Kidney capillary endothelial cell (primary cell): ENCODE measurements at places on chromosomes 6 and 20.

GRCh38 chr20:50260479-50261221, 70.0 kb downstream of the CEBPB start:
- no peak for DNase-seq

- DNase-seq = no peak
Measured at GRCh38 chr20:23305098-23305497, 45.5 kb upstream of the NXT1 start.

DNA sequence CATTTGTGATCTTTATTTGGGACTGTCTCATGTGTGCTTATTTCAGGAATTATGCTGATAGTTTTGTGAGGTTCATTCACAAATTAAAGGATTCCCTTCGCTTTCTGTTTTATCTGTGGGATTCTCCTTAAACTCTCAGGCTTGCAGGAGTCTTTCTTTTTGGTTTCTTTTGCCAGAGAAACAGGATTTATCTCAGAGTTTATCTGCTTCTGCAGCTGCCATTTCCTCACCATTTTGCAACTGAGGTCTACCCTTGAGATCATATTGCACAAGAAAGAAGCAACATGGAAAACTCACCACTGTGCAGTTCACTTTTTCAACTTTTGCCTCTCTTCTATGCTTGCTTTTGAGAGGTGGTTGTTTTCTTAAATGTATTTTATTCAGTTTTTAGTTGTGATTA, 201.0 kb downstream of the PRL start:
- no peak for DNase-seq

GRCh38 chr20:61443443-61444126, 191.5 kb downstream of the CDH4 start:
- no peak for DNase-seq

DNA sequence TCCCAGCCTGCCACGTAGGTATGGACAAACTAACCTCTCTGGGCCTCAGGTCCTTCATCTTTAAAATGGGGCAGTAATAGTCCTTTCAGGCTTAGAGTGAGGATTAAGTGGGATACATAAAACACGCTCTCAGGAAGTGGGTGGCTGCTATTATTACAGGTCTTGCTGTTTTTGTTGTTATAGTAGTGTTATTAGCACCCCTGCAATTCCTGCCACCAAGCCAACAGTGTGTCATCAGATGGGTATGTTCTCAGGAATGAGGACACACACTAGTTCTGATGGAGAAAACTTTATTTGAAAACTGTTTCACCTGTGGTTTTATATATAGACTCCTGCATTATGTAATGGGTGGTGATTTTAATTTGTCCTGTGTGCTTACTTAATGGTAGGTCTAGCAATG, 131.7 kb downstream of the LRRC1 start:
- no peak for DNase-seq

- no peak for DNase-seq
Measured at GRCh38 chr6:4503700-4504099, 272.5 kb upstream of the CDYL start.

GRCh38 chr6:25793970-25794369, 37.9 kb downstream of the SLC17A1 start:
- no peak for DNase-seq

- no peak for DNase-seq
Measured at GRCh38 chr20:35007413-35007812, 51.7 kb downstream of the MYH7B start.

DNA sequence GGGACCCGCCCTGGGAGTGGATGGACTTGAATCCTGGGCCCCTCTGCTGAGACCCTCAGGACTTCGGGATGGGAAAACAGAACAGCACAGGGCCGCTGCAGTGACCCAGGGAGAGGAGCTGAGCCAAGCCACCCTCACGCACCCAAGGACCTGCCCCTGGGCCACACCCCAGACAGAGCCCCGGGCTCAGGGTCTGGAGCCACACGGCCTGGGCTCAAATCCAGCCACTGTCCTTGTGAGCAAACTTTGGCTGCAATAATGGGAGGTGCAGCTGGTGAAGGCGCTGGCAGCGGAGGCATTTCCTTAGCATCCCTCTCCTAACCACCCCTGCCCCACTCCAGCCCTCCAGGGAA, 207.7 kb downstream of the PREX1 start:
- DNase-seq = no peak

GRCh38 chr6:165906-166305, 126.4 kb upstream of the DUSP22 start:
- DNase-seq = no peak
